Thymus (tissue), 14 donors: ENCODE measurements at places on chromosomes 2 and 18.

DNA sequence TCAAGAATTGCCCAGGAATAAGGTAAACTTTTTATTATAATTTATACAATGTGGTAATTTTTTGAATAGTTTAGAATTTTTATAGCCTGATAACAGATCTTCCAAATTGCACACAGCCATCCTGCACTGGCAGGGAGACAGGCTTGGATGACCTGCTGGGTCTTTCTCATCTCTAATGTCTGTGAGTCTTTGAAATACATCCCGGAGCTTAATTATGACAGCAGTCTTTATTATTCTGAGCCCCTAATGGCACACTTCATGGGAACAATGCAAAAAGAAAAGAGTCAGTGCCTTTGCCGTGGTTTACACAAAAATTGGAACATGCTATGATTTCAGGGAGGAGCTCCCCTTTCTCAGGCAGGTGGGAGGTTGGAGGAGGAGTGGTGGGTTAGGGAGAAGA is 71.0 kb downstream of the TMEM182 start:
- DNase-seq, result no peak

GRCh38 chr2:164777847-164778461 is 63.7 kb downstream of the COBLL1 start:
- no peak for DNase-seq

- DNase-seq, result no peak
Measured at GRCh38 chr2:102999958-103000357, 238.1 kb downstream of the TMEM182 start.

GRCh38 chr2:112474844-112475486 is 7.0 kb upstream of the TTL start:
- no peak for DNase-seq

DNA sequence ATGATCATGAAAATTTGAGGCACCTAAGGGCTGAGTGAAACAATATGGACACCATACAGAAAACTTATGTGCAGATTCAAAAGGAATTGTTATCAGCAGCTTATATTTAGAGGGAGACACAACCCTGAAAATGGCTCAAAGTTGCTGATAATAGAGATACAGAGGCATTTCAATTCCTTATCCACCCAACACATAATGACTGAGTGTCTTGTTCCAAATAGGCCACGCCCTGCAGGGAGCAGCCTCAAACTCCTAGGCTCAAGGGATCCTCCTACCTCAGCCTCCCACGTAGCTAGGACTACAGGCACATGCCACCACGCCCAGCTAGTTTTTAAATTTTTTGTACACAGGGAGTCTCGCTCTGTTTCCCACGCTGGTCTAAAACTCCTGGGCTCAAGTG is 79.0 kb downstream of the LBH start:
- no peak for DNase-seq
